Cortex of kidney (tissue), 1 donor: ENCODE measurements at places on chromosomes 16 and 17.

DNA sequence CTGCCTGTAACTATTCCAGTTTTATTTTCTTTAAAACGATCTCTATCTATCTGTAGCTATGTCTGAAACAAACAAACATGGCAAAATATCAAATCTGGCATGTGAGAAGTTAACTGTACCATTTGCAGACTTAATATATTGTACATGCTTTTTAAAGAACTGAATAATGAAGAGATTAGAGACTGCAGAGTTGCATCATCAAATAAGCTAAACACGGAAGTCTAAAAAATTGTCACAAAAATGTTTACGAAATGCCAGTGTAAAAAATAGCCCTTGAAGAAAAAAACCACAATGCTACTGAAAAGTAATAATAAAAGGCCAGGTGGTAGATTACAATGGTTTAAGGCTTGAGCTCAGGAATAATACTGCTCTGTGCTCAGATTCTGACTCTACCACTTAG lies 43.1 kb downstream of the HS3ST3A1 start:
- no peak for DNase-seq

DNA sequence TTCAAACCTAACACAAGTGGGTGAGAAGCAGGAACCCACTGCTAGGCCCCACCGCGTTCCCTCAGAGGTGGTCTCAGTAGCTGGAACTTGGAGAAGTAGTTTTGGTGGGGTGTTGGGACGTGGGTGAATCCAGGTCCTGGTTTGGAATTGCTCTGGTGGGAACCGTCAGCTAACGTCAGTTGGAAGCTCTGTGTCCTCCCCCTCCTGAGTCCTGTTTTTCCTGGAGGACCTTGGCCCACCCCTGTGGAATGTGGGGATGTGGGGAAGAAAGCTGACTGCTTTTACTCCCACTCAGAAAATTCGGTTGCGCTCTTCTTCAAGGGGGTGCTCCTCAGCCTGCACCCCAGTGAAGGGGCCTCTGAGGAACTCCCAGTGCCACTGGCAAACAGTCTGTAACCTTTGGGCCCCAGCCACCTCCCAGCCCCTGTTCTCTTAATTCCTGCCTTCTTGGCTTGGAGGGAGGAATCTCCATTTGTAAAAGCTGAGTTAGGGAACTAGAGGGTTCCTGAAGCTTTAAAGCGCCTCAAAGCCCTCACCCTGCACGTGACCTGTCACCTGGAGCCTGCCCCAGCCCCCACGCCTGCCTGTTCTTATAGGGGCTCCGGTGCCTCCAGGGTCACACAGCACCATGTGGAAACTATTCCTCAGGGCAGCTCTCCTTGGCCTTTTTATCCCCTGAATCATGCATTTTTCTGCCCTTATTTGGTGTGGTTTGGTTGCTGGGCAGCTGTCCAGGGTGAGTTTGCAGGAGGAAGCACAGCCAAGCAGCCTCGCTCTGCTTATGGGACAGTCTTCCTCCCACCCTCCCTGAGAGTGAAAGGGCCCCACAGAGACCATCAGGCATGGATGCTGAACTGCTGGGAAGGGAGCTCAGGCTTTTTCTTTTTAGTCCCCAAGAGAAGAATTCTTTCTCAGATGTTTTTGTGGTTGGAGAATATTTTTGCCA lies 16.2 kb upstream of the NAGLU start:
- DNase-seq, result no peak

- no peak for DNase-seq
These were observed 841 bp upstream of the GPT2 start for GRCh38 chr16:46883353-46883689.

DNA sequence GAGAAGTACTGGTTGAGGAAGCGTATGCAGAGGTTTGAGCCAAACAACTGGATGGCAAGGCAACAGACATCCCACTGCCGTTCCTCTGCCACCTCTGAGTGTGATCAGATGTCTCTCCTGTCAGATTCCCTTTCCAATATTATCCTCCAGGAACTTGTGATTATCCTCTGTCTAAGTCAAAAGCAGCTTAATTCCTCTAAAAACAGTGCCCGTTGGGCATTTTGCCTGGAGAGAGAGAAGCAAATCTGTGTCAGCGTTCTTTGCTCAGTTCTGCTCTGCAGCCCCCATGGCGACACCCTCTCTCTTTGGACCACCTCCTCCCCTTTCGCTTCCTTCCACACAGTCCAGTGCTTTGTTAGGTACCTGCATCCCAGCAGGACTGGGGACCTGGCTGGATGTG lies 56.1 kb upstream of the TBX2 start:
- no peak for DNase-seq

DNA sequence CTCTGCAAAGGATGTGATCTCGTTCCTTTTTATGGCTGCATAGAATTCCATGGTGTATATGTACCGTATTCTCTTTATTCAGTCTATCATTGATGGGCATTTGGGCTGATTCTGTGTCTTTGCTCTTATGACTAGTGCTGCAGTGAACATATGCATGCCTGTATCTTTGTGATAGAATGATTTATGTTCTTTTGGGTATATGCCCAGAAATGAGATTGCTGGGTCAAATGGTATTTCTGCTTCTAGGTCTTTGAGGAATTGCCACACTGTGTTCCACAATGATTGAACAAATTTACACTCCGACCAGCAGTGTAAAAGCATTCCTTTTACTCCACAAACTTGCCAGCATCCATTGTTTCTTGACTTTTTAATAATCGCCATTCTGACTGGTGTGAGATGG lies 60.2 kb upstream of the ADORA2B start:
- DNase-seq, result no peak

- DNase-seq, result no peak
These were observed 332.1 kb downstream of the C16orf95 start for GRCh38 chr16:86984991-86985647.

GRCh38 chr16:86626966-86627365 lies 48.6 kb downstream of the FOXL1 start:
- DNase-seq, result no peak

GRCh38 chr16:80993307-80993706 lies 13.4 kb downstream of the CMC2 start:
- DNase-seq, result no peak

- DNase-seq, result no peak
These were observed 58.2 kb downstream of the RAP1GAP2 start for GRCh38 chr17:2854143-2855055.

DNA sequence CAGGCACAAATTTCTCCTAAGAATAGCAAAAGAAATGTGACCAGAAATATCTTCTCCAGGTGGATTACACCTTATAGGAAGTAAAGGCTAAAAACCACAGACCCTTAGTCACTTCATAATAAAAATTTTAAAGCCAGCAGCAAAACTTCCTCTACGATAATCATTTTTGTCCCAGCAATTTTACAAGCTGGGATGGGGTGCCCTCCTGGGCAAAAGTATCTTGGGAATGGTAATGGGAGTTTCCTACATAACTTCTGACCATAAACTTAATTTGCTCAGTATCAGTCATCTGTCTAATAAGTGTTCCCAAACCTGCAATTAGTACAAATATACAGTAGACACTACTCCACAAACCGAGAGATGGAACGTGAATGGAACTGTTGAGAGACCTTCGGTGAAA lies 3.0 kb downstream of the PHF12 start:
- DNase-seq, result no peak

GRCh38 chr16:87713451-87714229 lies 52.1 kb downstream of the KLHDC4 start:
- no peak for DNase-seq

- DNase-seq, result no peak
These were observed 76.0 kb downstream of the CHD9NB start for GRCh38 chr16:52976539-52977167.

DNA sequence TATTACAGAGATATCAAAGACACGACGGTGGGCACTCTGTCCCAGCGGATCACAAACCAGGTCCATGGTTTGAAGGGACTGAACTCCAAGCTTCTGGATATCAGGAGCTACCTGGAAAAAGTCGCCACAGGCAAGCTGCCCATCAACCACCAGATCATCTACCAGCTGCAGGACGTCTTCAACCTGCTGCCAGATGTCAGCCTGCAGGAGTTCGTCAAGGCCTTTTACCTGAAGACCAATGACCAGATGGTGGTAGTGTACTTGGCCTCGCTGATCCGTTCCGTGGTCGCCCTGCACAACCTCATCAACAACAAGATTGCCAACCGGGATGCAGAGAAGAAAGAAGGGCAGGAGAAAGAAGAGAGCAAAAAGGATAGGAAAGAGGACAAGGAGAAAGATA lies 8.7 kb downstream of the PSMD7 start:
- no peak for DNase-seq

DNA sequence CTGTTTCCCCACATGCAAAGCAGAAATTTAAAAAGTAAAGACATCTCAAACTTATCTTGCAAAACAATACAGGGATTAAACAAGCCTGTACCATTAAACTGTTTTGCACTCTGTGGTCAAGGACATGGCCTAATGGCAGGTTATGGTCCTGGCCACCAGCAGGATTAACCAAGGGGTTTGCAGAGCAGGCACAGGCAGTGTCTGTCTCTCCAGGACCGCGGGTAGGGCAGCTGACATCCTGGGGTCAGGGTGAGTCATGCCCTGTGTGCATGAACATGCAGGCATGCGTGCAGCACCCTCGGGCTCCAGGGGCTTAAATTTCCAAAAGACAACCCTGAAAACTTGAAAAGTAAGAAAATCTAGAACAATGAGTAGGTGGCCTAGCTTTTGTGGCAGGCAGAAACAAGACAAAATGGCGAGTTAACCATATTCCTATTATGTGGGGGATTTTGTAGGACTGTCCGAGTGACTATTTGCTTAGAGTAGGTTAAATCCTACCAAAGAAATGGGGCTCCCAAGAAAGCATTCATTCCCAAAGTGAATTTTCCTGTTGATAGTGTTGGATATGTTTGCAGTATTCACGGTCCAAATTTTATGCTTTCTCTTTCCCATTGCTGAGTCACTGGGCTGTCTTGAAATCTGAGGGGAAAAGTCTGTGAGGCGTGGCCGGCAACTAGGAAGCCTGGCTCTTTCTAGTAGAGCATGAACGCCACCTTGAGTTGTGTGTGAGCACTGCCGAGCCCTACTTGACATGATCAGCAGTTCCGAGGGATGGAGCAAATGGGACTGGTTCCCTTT lies 158.4 kb upstream of the FAM20A start:
- DNase-seq, result no peak

DNA sequence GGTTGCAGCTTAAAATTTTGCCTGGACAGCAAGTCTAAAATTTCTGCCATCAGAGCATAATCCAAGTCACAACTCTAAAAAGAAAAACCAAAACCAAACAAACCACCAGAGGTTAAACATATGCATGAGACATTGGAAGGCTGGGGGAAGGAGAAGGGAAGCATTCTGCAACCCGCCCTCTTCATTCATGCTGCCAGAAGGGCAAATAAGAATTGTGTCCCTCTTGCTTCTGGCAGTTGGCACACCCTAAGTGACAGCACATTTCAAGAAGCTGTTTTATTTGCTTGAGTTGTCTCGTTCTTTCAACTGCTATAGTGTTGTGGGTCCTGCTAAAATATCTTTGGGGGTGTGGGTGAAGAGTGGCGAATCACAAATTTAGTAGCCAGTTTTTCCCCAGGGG lies 99.6 kb downstream of the SKAP1 start:
- no peak for DNase-seq

GRCh38 chr17:82941021-82942001 lies 101.5 kb upstream of the ZNF750 start:
- no peak for DNase-seq

DNA sequence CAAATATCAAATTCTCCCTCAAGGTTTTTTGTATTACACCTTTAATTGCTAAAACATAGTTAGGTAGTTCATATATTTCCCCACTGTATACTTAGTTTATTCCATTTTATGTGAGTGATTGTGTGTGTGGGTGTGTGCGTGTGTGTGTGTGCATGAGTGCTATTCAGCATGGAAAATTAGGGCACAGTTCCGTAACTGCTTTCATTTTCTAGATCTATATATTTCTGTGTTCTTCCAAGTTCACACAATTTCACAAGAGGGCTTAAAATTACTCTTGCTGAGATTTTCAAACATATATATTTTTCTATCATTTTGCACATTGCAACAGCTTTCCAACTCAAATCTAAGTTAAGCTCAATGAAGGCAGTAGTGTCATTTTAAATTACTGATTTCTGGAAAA lies 782.9 kb upstream of the SOX9 start:
- DNase-seq, result no peak

GRCh38 chr17:13584701-13585080 lies 17.0 kb downstream of the HS3ST3A1 start:
- no peak for DNase-seq

GRCh38 chr17:8618825-8619224 lies 11.7 kb downstream of the MYH10 start:
- DNase-seq, result no peak

DNA sequence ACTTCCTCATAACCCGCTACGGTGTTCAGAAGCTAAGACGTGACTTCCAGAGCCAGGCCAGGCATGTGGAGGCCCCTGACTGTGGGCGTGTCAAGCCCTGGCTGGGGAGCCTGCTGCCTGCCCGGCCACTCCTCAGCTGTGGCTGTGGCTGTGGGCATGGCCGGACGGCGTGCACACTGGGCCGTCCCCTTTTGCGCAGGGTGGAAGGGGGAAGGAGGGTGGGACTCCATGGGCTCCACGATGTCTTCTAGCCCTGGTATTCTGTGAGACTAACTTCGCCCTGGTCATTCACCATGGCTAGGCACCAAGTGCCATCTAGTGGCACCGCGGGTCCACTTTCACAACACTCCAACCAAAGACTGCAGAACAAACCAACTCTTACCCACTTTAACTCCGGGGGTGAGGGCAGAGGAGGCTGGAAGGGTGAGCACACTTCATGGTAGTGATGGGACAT lies 67.9 kb downstream of the N4BP1 start:
- no peak for DNase-seq

DNA sequence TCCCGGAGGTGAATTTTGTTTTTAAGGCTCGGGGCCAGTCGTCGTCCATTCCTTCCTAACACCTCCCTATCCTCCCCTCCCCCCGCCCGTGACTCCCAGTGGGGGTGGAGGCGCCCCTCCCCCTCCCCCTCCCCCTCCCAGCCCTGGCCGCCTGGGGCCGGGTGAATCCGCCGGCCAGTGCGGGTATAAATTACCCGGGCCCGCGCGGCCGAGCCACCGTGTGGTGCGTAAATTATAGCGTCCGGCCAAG lies 2.0 kb upstream of the GSE1 start:
- DNase-seq, result no peak

DNA sequence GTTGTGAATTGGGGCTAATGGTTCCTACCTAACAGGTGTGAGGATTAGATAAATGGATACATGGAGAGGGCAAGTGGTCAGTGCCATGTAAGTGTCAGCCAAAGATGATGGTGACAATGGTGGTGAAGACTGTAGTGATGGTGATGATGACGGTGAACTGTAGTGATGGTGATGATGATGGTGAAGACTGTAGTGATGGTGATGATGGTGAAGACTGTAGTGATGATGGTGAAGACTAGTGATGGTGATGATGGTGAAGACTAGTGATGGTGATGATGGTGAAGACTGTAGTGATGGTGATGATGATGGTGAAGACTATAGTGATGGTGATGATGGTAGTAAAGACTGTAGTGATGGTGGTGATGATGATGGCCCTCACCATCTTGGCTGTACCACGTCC lies 18.1 kb upstream of the GNG13 start:
- no peak for DNase-seq
